ENCODE measurements at places on chromosomes 11 and 22.
A peak's percentile ranks its signal among the peaks of the same experiment; 100 is the strongest.

DNA sequence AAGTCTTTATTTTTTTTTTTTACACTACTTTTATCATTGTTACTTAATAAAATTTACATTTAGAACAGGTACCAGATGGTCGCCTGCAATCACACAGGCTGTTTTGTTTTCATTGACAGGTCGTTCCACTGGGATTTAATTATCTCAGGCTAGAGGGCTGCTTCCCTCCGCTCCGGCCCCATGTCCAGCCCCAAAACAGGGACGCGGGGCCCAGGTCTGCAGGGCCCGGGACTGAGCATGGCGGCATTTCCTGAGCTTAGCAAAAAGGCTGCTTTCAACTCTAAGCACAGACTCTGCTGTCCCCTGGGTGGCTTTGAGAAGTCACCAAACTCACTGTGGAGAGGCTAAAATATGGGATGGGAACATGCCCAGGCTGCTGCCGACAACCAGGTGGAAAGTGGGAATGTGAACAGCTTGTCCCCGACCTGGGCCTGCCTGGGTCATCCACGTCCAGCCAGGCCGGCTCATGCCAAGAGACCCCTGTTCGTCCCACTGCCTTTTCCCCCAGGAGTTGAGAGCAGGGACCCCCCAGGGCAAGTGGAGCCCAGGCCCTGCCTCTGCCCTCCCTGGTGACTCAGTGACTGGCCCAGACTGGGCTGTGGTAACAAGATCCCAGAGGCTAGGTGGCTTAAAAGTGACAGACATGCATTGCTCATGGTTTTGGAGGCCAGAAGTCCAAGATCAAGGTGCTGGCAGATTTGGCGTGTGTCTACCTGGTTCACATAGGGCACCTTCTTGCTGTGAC lies 150.0 kb downstream of the SHANK2 start:
- no peak for DNase-seq

- DNase-seq = no peak
These were observed 414.8 kb downstream of the BUD13 start for GRCh38 chr11:116357784-116358544.

DNA sequence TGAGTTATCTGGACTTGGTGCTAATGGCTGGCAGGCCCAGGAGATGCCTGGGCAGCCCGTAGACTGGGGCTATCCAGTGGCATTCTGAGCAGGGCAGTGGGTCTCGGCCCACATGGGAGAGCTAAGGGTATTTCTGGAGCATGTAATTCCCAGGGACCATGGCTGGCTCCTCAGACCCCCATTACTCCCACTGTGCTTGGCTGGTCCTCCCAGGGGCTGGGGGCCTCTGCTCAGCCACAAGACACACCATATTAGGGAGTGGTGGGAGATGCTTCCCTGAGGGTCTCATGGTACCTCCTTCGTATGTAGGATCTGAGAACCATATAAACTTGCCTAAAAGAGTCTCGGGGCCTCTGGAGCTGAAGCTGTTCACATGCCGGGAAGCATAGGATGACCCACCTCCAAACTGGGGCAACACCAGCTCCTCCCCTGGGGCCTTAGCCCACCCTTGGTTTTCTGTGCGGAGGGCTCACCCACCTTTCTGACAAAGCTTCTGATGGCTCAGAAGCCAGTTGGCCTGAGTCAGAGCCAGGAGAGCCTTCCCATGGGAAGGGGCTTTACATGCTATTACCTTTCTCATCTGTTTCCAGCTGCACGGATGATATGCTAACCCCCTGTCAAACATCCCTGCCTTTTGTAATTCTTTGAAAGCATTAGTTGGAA lies 9.5 kb upstream of the FTH1 start:
- no peak for DNase-seq

DNA sequence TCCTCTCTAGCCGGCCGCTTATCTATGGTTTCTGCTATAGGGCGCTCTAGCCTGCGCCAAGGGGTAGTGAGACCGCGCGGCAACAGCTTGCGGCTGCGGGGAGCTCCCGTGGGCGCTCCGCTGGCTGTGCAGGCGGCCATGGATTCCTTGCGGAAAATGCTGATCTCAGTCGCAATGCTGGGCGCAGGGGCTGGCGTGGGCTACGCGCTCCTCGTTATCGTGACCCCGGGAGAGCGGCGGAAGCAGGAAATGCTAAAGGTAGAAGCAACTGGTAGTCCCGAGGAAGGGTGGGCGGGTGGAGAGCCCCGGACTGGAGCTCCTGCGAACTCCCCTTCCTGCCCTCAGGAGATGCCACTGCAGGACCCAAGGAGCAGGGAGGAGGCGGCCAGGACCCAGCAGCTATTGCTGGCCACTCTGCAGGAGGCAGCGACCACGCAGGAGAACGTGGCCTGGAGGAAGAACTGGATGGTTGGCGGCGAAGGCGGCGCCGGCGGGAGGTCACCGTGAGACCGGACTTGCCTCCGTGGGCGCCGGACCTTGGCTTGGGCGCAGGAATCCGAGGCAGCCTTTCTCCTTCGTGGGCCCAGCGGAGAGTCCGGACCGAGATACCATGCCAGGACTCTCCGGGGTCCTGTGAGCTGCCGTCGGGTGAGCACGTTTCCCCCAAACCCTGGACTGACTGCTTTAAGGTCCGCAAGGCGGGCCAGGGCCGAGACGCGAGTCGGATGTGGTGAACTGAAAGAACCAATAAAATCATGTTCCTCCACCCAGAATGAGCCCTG lies at the start of the genes LBHD1 and UQCC3:
Gene LBHD1 (minus strand): TSS at position 660 of the 782 bp plus-strand sequence. CDS start 2,236 bp downstream, outside the sequence.
Gene UQCC3 (plus strand): TSS at position 66 of the 782 bp plus-strand sequence. CDS start 73 bp downstream, at position 139.
- DNase-seq = peak; percentile 65

DNA sequence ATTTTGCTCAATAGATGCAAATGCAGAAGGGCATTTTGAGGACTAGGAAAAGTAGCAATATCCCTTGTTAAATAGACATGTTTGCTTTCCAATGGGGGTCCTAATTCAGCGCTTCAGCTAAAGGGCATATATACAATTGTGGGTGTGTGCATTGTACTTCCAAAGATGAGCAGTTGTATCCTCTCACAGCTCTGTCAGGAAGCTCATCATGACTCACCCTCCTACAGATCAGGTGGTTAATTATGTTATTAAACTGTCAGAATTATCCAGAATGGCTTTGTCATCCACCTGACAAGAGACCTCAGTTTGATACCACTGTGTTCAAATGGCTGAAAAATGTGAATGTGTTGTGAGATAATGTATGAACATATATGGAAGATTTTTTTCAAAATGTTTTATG lies 252.2 kb upstream of the MTNR1B start:
- DNase-seq = no peak

- DNase-seq = no peak
These were observed 728 bp upstream of the POGLUT3 start for GRCh38 chr11:108498816-108499408.

DNA sequence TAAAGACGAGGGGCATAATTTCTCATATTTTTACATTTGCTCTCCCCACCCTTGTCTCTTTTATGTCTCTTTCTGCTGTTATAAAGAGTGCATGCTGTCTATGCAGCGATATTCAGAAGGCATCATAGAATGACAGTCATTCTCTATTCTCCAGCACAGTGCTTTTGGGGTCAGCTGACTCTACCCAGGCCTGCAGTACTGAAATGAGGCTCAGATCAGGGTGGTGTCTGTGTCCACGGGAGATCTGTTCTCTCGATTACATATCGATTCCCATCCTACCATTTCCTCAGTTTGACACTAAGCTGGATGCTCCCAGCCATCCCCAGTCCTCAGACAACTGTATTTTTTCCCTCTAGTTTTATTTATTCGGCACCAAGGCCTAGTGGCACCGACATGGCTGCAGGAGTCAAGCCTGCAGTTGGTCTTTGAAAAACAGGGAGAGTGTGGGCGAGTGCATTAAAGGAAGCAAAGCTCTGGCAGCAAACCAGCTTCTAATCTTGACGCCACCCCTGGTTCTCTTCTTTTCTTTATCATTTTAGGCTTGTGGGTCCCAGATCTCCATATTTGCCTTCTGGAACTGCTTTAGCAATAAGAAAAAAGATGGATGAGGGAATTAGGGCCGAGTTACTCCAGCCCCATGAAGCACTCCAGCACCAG lies 71.6 kb upstream of the PICALM start:
- no peak for DNase-seq

GRCh38 chr11:24833573-24833972 lies 336.7 kb downstream of the LUZP2 start:
- DNase-seq = no peak

- no peak for DNase-seq
These were observed 612 bp downstream of the IGF2 start for GRCh38 chr11:2138431-2139122.

DNA sequence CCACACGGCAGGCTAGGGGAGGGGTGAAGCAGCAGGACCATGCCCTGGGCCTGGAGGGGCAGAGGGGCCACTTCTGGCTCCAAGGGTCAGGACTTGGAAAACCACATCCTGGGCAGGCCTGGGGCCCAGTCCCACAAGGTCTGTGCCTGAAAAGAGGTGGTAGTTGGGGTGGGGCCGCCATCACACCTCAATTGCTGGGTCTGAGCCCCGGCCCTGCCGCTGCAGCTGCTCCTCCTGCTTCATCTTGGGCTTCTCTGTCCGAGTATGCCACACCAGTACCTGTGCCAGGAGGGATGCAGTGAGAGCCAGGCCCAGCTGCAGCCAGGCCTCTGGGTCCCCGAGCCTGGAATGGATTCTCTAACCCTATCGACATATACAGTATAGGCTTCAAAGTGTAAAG lies 2.5 kb downstream of the ROM1 start:
- DNase-seq = no peak

DNA sequence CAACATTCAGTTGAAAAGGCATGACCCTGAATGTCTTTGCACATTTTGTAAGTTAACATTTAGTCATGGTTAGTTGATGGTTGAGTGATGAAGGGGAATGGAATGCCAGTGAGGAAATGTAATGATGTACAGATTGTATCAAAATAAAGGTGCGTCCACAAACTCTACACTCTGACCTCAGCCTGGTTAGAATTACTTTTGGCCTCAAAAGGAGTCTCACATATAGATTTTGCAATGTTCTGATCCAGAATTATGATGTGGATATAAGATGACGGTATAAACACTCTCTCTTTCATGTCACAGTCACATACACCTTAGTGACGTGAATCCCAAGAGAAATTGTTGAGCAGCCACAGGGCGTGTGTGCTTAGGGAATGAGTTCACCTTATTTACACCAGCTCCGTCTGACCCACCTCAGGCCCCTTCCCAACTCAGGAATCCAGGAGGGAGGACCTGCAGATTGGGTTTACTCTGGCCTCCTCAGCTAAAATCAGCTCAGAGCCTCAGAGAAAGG lies 100.1 kb downstream of the RDX start:
- DNase-seq = no peak

DNA sequence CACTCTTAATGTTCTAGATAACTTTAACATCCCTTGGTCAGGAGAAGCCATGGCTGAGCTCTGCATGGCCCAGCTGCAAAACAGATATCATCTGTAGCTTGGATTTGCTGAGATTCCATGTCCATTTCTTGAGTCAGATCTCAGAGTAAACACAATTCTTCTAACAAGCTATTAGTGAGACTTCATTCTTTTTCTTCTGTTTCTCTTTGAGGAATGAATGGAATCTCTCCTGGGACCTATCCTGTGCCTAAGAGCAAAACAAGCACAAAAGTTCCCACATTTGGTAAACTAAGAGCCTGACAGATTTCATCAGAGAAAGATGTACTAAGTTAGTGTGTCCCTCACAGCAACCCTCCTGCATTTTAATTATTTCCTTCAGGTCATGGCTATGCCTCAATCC lies 142.8 kb downstream of the MAML2 start:
- no peak for DNase-seq

DNA sequence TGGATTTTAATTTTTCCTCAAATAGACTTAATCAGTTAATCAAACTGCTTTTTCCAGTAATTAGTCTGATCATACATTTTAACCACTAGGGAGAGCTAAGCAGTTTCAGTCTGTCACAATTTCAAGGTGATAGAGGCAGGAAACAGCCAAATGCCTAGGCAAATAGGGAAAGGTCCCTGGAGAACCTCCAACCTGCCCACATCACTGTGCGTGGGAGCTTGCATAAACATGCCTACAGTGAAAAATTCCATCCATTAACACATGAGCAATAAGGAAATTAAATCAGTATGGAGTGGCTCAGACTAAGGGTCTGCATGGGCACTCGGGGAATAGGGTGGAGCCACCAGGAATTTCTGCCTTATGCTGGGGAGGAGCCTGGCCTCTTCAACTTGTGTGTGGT lies 74.6 kb downstream of the AASDHPPT start:
- no peak for DNase-seq

DNA sequence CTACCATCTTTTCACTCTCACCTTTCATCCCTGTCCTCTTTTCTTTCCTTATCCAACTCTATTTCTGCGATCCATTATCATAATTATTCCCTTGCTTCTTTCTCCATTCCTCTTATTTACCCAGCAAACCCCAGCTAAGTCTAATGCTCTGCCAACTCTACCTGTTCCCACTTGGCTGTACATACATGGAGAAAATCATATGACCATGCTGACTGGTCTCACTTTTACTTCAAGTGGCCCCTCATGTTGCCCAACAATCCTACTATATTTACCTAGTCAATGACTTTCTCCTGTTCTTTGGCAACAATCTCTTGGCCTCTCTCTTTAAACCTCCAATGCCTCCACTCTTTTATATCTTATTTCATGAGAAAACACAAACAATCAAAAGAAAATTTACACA lies 94.1 kb downstream of the USP35 start:
- no peak for DNase-seq

DNA sequence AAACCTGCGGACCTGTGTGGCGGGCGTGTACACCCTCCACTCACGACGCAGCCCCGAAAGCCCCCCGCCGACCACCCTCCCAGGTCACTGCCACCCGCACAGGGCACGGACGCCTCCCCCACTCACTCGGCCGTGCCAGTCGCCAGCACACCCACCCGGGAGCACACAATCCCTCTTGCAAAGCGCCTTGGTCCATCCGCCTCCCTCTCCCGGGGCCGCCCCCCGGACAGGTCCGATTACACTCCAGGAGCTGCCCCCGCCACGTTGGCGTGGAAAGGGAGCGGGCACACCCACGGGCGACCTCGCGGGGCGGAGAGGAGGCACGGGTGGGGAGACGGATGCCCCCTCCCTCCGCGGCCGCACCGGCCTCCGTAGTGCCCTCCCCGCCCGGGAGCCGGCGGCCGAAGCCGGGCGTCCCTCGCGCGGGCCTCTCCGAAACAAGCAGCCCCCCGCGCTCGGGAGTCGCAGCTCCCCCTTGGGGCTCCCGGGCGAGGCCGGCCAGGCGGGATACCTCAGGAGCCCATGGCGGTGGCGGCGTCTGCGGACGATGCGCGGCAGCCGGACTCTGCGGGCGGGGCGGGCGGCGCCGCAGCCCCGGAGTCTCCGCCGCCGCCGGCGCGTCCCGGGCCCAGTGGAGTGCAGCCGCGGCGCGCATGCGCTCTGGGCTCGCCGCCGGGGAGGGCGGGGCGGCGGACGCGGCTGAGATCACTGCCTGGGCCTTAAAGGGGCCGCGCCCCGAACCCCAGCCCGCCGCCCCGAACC lies at the start of gene TMEM184B:
Gene TMEM184B (minus strand): TSS at position 638 of the 762 bp plus-strand sequence. CDS start 25,049 bp downstream, outside the sequence.
- no peak for DNase-seq

Data from NCI-H2107 (cell line).